ENCODE measurements at places on chromosomes 1 and 21. TPM values are rescaled to one million over a fixed set of nuclear protein-coding genes. Genes with fewer than 3 reads are reported as not detected.

The PTP4A2 gene
- polyA plus RNA-seq = 292 TPM

The NEGR1 gene
- polyA plus RNA-seq = 12.2 TPM

The SPRR2B gene
- not detected for polyA plus RNA-seq

The FAM110D gene
- not detected for polyA plus RNA-seq

The IL20 gene
- polyA plus RNA-seq = not detected

The ATP6V0B gene
- polyA plus RNA-seq = 174 TPM

The PTGFRN gene
- 15.2 TPM for polyA plus RNA-seq

Measured in GM23248 (cell line).